ENCODE measurements at places on chromosomes 3 and 15. TPM values are rescaled to one million over a fixed set of nuclear protein-coding genes. Genes with fewer than 3 reads are reported as not detected.

The DYNLT2B gene
- total RNA-seq, result 24.0 TPM

The PRSS50 gene
- not detected for total RNA-seq

- no peak for DNase-seq
Observed at GRCh38 chr3:31343075-31343474, 189.7 kb upstream of the STT3B start.

DNA sequence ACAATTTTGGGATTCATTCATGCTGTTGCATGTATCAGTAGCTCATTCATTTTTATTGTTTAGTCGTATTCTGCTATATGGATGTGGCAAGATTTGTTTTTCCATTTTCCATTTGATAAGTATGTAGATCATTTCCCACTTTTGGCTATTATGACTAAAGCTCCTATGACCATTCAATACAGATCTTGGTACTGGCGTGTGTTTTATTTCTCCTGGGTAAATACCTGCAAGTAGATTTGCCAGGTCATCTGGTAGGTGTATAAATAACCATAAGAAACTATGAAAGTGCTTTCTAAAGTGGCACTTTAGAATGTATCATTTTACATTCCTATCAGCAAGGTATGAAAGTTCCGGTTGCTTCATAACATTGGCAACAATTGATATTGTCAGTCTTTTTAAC is 124.6 kb downstream of the TNIK start:
- no peak for DNase-seq

DNA sequence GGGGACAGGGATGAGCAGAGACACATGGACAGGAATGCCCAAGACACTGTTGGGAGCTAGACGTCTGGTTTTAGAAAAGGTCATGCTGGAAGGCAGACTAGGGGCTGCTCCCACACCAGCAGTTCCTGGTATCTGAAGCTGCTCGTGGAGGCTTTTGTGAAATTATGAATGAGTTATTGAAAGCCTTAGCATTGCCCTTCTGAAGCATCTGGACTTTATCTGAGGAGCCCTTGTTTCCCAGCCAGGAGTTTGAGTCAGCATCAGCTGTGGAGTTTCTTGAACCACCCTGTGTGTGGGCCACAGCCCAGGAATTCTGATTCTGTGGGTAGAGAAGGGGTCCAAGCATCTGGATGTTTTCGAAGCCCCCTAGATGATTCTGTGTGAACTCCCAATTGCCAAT is 258.7 kb downstream of the SLCO3A1 start:
- DNase-seq, result no peak

The FGF12 gene
- not detected for total RNA-seq

- no peak for DNase-seq
Observed at GRCh38 chr15:50458348-50459112, 34.3 kb downstream of the USP8 start.

DNA sequence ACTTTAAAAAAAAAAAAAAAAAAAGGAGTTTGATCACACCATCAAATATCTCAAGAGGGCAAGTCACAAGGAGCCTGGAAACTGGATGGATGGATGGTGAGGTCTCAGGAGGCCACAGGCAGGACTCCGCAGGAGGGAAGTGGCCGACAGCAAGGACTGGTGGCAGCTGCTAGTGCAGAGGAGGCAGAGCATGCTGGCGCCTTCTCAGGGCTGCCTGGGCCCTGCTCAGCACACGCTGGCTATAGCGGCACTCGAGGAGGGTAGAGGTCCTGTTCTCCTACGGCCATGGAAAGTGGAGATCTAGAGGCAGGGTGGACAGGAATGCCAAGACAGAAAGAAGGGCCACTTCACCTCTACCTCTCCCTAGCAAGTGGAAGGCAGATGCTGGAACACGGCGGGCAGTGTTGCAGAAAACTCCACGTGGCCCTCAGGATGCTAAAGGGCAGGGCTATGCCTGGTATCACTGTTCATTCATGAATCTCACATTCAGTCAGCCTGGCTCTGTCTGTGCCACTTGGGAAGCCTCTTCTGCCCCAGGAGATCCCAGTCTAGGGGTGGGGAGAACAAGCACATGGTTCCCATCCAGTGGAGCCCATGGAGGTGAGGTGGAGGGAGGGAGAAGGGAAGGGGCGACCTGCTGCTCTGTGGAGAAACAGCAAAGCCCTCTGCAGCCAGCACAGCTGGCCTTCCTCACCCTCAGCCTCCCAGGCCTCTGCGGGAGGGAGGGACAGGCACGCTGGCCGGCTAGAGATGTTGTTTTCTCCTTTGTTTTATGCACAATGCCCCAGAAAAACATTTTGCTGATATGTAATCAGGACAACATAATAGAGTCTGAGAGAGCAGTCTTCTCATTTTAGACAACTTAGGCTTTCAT is 71.0 kb downstream of the OXNAD1 start:
- no peak for DNase-seq

DNA sequence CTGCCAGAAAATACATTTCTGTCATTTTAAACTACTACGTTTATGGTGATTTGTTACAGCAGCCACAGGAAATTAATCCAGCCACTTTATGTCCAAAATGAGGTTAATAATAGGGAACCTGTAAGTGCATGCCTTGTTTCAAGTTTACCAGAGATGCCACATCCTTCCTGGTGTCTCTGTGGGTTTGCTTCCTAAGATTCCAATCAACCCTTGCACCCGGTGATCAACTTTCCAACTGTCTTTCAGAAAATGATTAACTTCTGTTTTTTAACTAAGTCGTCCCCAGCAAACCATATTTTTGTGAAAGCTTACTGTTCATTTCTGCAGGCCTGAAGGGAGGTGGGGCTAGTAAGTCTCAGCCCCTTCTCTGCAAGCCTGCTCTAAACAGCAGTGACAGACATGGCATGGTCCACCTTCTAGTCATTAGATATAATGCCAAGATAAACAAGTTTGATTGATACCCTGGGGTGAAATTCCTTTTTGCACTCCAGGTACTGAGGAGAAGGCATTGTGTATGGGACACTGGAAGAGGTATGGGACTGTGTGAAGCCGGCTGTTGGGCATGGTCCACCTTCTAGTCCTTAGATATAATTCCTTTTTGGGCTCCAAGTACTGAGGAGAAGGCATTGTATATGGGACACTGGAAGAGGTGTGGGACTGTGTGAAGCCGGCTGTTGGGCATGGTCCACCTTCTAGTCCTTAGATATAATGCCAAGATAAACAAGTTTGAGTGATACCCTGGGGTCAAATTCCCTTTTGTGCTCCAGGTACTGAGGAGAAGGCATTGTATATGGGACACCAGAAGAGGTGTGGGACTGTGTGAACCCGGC is 11.1 kb upstream of the TMC3 start:
- no peak for DNase-seq

DNA sequence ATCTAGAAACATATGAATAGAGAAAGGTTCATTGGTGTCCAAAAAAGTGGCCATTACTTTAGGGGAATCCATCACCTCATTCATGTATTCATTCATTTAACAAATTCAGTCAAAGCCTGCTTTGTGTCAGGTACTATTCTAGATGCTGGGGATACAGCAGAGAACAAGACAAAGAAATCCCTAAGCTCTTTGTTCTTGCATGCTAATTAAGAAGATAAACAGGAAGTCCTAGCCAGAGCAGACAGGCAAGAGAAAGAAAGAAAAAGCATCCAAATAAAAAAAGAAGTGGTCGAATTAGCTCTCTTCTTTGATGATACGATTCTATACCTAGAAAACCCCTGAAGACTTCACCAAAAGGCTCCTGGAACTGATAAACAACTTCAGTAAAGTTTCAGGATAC is 12.4 kb upstream of the ZMAT3 start:
- no peak for DNase-seq

Measured in activated CD4-positive, alpha-beta memory T cell treated with anti-CD3 and anti-CD28 coated beads, Interleukin-2, amount 10 ng/mL, durations not matched to agents 7 days and 5 days (primary cell).